ENCODE measurements at places on chromosomes 6 and 20.

GRCh38 chr6:28488916-28489365 lies 26.7 kb downstream of the GPX6 start:
- no peak for DNase-seq

GRCh38 chr20:40945754-40946450 lies 82.7 kb upstream of the TOP1 start:
- DNase-seq: peak; percentile 17

DNA sequence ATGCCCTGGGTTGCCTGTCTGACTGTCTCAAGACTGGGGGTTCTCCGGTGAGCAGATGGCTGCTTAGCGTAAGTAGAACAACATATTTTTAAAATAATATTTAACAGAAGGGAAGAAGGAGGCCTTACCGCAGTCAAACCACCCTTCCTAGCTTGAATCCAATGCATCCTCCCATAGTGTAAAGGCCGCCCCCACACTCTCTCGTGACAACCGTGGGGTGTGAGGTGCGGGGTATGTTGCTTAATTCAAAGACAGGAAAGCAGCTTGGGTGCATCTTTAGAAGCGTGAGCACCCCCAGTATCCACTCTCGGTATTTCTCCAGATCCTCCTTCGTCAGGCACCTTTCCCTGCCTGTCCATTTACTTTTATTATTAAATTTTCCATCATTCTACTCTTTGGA lies 501.2 kb upstream of the CDH4 start:
- no peak for DNase-seq

DNA sequence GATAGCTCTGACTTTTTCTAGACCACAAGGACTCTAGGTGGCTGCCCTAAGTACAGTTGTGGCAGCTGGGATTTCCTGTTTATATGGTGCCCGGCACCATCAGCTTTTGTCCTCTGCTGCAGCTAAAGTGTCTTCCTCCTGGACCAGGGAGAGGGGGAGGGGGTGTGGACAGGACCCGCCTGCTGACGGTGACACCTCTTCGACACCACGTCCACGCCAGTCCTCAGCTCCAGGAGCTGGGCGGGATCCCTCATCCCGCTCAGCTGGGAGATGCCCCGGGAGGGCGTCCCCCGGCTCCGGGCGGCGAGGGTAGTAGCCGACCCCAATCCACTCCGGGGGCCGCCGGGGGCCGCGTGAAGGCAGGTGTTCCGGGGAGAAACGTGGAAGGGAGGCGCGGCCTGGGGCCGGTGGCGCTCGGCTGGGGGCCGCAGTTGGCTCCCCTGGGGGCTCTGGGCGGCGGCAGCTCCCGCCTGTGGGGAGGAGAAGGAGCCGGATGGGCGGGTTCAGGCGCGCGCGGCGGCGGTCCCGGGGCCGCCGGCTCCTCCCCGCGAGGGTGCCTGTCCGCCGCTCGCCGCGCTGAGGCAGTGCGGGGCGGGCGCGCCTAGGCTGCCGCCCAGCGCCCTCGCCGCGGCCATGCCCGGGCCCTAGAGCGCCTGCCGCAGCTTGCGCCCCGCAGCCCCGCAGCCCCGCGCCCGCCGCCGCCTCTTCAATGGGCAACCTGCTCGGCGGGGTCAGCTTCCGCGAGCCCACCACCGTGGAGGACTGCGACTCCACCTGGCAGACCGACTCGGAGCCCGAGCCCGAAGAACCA lies at the start of gene OGFRL1:
OGFRL1 (plus strand) TSS at position 584 of the 811 bp plus-strand sequence; CDS start at position 710, 126 bp downstream.
- peak; percentile 88 for DNase-seq

GRCh38 chr6:24664046-24664987 lies 2.4 kb downstream of the TDP2 start:
- no peak for DNase-seq

DNA sequence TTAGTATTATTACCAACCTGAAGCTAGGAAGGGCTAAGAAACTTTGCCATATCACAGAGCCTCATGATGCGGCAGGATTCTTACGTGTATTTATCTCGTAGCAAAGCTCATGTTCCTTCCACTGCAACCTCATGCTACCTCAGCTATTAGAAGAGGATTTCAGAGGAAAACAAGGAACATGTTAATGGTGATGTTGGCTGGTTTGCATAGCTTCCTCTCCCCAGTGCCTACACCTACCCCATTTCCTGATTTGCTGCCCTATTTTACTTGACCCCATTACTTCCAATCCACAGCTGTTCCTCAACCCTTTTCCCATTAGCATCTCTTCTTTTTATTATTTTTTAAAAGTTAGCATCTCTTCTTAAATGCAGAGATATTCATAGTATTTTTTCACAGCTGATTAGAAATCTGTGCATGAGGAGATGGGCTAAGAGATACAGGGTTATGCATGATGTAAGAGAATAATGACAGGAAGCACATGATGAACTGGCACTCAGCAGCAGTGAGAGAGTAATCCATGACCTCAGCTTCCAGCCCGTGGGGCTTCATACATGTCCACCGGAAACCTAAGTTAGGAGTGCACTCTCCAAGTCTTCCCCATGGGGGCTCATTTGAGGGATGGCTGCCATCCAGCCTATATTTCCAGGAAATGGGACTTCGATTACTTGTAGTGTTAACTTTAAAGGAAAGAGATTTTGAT lies 106.1 kb upstream of the ASF1A start:
- DNase-seq: no peak

DNA sequence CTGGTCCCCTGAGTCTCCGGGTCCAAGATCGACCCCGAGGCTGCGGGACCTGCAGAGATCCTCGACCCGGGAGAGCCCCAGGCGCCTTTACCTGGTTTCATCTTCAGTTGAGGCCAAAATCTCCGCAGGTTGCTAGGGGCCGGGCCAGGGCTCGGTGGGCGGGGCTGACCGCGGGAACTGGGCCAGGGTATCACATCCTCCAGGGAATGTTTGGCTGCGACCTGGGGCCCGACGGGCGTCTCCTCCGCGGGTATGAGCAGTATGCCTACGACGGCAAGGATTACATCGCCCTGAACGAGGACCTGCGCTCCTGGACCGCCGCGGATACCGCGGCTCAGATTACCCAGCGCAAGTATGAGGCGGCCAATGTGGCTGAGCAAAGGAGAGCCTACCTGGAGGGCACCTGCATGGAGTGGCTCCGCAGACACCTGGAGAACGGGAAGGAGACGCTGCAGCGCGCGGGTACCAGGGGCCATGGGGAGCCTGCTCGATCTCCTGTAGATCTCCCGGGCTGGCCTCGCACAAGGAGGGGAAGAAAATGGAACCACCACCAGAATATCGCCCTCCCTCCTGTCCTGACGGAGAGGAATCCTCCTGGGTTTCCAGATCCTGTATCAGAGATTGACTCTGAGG lies 53.8 kb upstream of the POLR1H start:
- no peak for DNase-seq

GRCh38 chr20:48066246-48066645 lies 281.0 kb upstream of the SULF2 start:
- no peak for DNase-seq

DNA sequence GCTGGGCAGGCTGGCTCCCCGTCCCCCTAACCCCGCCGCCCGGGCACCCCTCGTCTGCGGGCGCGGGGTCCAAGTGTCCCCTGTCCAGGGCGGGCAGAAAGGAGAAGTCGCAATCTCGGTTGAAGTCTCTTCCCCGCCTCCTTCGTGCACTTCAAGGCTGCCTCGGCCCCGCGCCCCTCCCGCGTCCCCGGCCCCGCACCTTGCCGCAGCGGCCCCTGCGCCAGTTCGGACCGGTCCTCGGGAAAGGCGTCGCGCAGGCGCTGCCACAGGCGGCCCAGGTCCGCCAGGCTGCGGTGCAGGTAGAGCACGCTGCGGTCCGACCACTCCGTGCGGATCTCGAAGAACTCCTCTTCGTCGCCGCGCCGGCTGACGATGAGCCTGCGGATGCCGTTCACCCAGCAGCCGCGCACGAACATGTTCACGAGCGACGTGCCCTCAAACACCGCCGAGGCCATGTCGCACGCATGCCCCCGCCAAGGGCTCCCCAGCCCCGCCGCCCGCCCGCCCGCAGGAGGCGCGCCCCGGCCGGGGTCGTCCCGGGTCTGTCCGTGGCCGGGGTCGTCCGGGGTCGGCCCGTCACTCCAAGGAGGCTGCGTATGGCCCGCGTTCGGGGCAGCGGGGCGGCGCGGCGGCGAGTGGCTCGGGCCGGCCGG lies at the start of gene PXDC1:
PXDC1 (minus strand) TSS at position 637 of the 653 bp plus-strand sequence; CDS start at position 455, 182 bp downstream.
- DNase-seq: peak; percentile 54

GRCh38 chr20:38771621-38772020 lies 23.4 kb downstream of the ACTR5 start:
- no peak for DNase-seq

DNA sequence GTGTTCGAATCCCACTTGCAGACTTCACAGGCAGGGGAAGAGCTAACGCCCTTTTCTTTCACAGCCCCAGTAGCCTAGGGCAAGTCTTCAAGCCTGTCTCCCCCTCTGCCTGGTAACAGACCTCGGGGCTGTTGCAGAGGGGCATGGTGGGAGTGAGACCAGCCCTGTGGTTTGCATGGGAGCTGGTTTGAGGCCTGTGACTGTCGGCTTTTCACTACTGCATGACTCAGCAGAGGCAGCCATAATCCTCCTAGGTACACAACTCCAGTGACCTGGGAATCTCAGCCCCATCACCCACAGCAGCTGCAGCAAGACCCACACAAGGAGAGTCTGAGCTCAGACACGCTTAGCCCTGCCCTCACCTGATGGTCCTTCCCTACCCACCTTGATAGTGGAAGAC lies 55.3 kb upstream of the POPDC3 start:
- DNase-seq: no peak

GRCh38 chr20:4088766-4089165 lies 73.4 kb upstream of the RNF24 start:
- no peak for DNase-seq

DNA sequence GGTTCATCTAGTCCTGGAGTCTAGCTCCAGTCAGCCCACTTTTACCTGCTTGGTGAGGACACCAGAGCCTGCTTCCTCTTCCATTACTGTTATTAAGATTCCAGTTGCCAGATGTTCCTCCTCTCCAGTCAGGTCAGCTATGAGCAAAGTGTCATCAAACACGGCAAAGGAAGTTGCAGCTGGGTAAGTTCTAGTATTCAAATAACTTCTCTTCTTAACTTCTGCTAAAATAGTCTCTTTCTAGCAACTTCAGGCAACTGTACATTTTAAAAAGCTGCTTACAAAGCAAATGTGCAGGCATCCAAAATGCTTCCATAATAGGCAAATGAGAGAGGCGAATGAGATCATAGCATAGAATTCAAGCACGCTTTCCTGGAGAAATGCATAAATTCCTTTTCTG lies 18.4 kb upstream of the MRPS18A start:
- DNase-seq: no peak

GRCh38 chr20:33373735-33374605 lies 27.3 kb downstream of the CDK5RAP1 start:
- no peak for DNase-seq

DNA sequence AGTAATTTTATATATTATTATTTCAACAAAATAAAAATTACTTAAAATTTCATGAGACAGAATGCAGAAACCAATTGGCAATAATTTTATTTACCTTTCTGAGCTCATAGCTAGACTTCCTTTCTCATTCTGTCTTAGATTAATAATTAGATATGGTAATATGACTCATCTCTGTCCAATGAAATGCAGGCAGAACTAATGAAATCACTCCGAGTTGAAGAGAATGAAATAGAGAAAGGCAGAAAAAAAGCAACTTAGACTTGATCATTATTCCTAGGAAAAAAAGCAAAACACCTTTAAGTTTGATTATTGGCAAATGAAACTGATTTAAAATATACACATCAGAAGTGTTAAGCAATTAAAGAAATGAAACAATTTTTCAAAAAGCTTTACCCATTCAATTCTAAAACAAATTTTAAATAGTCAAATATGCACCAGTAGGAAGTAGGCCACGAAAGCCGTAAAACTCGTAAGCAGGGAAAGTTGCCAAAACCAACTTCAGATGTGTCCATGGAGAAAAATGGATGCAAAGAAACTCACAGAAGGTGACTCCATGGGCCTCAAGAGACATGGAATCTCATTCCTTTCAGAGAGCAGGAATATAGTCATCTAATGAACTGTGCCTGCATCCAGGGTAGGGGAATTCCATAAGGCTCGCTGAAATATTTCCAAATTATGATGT lies 293.8 kb upstream of the RGS17 start:
- DNase-seq: no peak

DNA sequence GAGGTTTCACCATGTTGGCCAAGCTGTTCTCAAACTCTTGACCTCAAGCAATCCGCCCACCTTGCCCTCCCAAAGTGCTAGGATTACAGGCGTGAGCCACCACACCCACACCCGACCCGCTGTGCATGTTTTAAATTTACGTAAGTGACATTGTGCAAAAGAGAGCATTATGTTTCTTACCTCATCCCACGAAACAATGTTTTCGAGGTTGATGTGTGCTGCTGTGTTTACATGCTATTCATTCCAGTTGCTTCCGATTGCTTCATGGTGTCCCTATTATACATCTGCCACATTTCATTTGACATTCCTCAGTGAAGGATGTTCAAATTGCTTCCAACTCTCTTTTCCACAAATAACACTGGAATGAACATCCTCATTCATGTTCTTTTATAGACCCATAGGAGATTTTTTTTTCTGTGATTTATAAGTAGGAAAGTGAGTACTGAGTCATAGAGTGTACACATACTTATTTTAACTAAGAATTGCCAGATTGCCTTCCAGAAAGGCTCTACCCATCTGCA lies 403.9 kb upstream of the JARID2 start:
- DNase-seq: no peak

DNA sequence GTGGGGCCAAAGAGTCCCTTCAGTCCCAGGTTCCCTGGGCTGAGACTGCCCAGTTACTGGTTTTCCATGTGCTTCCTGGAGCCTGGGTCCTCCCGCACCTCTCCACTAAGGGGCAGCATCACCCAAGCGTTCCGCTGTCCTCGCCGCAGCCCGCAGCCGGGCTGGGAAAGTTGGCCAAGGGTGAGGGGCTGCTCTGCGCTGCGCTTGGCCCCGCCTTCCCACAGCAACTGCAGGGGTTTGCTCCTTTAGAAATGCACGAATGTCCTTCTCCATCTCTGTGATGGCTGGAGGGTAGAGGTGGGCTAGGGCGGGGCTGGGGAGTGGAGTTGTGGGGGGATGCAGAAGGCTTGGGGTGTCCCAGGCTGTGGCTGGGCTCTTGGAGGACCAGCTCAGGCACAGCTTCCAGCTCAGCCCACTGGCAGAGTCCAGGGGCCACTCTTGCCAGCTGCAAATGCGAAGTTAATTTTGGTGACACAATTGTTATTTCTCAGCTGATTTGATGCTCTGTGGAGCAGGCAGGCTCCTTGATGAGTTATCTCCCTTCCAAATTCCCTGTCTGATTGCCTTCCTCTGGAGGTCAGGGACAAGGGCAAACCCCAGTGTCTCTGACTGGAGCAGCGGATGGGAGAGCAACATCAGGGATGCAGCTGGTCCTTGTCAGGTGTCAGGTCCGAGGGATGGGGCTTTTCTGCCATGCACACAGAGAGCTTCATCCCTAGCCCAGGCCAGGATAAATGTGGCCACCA lies 63.2 kb downstream of the NOL4L start:
- DNase-seq: peak; percentile 81

All from frontal cortex (tissue), 4 donors.